Thymus (tissue), 14 donors: ENCODE measurements at places on chromosomes 13 and 19.

DNA sequence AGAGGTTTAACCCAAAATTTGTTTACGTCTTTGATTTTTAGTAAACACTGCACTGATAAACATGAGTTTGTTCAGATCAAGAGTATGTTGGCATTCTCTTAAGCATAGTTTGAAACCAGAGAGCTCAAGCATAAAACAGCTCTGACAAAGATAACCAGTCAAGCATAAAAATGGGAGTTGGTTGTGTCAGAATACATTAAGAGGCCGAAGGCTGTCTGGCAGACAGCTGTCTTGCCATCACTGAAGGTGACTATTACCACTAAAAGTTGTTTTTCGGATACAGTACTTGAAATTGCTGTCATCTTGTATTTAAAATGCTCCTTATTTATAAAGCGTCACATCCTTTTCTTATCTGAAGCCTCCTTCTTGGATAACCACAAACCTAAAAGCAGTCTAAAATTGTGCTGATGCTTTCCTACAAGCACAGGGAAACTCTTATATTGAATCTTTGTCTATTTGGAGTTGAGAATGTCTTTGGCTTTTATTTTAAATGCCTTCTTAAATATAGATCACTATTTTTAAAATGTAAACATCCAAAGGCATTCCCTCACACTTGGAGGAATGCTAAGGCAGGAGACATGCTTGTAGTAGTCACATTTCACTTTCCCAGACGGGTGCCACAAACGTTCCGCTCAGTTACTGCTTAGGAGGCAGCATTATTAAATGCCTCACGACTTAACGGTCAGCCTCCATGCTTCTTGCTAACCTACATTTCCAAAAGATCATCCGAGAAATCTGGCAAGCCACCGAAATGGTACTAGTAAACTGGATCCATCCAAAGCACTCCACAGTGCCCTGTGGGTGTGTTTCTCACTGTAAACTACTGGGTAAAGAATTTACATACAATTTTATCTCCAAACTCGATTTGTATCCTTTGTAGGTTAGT is 1.5 kb downstream of the SMAD9 start:
- DNase-seq: no peak

DNA sequence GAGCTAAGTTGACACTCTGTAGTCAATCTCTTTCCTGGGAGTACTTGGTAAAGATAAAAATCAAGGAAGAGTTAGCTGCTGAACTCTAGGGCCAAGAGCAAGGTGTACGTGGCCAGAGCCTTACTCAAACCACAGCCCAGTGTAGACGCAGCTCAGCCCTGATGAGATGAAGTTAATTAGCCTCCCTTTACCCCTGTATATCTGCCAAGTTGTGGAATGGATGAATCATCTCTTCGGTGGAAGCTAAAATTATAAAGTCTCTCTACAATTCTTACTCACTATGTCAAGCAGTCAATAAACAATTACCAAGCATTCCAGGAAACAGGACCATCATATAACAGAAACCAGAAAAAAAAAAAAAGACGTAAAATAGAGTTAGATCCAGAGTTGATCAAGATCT is 146.9 kb upstream of the UFM1 start:
- no peak for DNase-seq

GRCh38 chr13:96785986-96786385 is 208.3 kb downstream of the OXGR1 start:
- DNase-seq: no peak

DNA sequence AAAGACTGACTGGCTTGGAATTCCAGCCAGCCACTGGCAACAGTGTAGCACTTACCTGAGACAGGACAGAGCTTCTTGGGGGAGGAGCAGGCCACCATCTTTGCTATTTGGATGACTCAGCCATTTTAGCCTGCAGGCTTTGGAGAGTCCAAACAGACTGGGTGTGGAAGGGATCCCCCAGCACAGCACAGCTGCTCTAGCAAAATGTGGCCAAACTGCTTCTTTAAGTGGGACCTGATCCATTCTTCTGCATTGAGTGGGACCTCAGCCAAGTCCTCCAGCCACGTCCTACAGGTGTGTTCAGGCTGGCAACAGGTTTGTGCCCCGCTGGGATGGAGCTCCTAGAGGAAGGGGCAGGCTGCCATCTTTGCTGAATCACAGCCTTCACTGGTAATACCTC is 80.0 kb downstream of the NDFIP2 start:
- no peak for DNase-seq

DNA sequence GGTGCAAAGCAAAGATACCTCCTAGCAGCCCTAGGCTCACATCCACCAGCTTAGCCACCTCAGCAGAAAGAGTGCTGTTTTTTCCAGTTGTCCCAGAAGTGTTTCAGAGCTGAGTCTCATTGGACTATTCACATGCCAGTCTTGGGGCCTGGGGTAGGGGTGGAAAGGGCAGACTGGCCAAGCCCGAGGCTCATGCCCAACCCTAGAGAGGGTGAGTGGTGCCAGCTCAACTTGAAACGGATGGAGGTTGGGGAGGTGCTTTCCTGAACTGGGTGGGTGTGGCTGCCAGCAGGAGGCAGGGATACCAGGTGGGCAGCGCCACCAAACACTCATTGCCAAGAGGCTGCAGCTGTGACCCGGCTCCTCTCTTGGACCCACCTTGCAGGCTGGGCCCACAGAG is 116.9 kb downstream of the DPF1 start:
- no peak for DNase-seq

GRCh38 chr13:40316301-40316700 is 350.1 kb downstream of the FOXO1 start:
- no peak for DNase-seq

DNA sequence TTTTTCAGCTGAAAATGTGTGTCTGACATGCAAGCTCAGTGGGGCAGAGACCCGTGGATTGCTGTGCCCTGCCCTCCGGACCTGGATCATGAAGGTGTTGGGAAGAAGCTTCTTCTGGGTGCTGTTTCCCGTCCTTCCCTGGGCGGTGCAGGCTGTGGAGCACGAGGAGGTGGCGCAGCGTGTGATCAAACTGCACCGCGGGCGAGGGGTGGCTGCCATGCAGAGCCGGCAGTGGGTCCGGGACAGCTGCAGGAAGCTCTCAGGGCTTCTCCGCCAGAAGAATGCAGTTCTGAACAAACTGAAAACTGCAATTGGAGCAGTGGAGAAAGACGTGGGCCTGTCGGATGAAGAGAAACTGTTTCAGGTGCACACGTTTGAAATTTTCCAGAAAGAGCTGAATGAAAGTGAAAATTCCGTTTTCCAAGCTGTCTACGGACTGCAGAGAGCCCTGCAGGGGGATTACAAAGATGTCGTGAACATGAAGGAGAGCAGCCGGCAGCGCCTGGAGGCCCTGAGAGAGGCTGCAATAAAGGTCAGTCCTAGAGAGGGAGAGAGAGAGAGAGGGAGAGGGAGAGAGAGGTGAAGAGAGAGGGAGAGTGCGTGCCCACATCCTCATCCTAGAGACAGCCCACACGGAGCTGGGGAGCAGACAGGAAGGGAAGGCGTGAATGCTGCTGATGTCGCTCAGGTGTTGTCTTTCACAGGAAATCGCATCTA is 5.1 kb upstream of the DCUN1D2 start:
- no peak for DNase-seq

- DNase-seq: no peak
Observed at GRCh38 chr13:102962430-102962829, 103.8 kb downstream of the SLC10A2 start.

GRCh38 chr19:6706633-6706958 is 13.9 kb downstream of the C3 start:
- DNase-seq: no peak

DNA sequence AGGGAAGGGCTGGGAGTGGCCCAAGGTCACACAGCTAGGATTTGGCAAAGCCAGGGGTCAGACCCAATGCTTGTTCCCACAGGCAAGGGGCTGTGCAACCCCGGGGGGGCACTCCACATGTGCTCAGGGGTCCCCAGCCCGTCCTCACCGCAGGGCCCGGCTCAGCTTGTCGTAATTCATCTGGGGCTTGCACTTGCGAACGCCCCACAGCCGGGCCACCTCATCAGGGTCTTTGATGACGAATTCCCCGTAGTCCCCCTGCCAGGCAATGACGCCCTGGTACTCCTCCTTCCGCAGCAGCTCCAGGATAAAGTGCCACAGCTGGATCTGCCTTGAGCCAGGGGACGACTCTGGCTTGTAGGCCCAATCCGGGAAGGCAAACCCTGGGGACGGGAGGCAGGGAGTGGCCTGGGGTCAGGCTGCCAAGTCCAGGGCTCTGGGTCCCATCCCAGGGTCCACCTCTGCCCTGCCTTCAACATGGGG is 4.7 kb downstream of the ERF start:
- no peak for DNase-seq

GRCh38 chr19:10516064-10516385 is 1.2 kb downstream of the S1PR5 start:
- no peak for DNase-seq

DNA sequence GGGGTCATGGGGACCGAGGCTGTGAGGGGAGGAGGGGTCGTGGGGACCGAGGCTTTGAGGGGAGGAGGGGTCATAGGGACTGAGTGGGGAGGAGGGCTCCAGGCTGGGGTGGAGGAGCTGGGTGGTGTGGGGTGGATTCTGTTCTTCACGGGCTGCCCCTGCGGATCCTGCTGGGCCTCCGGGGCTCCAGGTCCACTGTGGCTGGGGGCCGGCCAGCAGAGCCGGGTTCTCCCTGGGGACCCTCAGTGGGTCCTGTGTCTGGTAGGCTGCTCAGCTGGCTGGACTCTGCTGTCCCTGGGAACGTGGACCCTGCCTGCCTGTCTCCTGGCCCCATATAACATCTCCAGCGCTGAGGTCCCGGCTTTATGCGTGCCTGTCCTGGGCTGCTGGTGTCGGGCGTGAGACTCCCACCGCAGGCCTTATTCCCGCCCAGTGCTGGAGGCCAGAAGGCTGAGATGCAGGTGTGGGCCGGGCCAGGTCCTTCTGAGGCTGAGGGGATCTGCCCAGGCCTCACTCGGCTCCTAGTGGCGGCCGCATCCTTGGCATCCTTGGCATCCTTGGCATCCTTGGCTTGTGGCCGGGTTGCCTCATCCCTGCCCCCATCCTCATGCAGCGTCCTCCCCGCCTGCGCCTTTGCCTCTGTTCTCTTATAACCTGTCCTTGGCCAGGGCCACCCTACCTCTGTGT is 19.8 kb upstream of the GNA15 start:
- DNase-seq: no peak

- no peak for DNase-seq
Observed at GRCh38 chr13:46468570-46469463, 81.8 kb upstream of the RUBCNL start.

DNA sequence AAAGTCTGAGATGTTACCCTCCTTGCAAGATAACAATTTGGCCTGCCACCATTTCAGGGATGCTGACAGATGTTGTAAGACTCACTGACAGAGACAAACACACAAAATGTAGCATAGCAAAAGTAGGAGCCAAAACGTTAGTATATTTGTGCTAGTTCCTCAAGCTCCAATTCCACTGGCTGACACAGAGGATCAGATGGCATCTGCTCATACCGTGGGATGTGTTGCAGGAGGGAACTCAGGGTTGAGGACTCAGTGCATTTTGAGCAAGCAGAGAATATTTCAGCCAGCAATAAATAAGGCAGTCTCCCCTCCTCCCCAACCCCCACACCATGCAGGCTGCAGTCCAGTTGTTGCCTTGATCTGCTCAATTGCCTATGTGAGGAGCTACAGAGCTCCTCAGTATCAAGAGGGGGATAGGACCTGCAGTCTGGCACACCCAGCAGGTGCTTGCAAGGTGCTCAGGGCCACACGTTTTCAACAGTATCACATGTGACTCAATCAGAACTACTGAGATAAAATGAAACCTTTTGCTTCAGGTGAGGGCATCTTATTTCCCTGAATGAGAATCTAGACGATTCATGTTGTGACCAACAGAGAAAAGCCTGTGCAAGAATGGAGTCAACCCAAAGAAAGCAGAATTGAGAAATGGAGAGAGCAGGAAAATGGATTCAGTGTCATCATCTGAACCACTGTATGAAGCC is 23.6 kb upstream of the LRCH1 start:
- DNase-seq: no peak
